ENCODE measurements at places on chromosomes 11 and 22.

- DNase-seq = no peak
Observed at GRCh38 chr11:120079750-120080610, 57.9 kb downstream of the TRIM29 start.

DNA sequence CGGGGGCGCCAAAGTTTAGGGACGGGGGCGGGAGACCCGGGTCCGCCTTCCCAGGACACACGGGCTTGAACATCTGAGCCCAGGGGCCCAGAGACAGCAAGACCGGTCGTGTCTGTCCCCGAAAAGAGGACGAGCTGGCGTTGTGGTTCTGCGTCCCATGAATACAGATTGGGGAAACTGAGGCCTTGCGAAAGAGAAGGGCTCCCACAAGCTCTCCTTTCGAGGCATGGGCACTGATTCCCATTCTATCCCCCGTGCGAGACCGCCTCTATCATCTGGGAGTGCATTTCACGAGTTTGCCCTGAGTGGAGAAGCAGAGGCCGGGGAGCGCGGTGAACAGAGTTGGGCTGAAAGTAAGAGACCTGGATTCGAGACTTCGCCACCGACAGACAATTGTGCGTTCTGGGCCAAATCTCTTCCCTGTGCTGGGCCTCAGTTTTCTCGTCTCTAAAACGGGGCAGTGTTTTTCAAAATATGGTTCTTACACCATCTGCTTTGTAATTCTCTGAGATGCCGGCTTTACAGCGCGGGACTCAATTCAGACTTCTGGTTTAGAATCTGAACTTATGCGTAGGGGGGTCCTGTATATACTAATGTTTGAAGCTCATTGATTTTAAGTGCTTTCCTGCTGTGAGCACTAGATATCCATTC, 471 bp downstream of the RNF185 start:
- no peak for DNase-seq

GRCh38 chr11:64648551-64648950, 57.5 kb downstream of the SLC22A12 start:
- DNase-seq = no peak

GRCh38 chr11:507727-508515, 879 bp upstream of the RNH1 start:
- DNase-seq = no peak

DNA sequence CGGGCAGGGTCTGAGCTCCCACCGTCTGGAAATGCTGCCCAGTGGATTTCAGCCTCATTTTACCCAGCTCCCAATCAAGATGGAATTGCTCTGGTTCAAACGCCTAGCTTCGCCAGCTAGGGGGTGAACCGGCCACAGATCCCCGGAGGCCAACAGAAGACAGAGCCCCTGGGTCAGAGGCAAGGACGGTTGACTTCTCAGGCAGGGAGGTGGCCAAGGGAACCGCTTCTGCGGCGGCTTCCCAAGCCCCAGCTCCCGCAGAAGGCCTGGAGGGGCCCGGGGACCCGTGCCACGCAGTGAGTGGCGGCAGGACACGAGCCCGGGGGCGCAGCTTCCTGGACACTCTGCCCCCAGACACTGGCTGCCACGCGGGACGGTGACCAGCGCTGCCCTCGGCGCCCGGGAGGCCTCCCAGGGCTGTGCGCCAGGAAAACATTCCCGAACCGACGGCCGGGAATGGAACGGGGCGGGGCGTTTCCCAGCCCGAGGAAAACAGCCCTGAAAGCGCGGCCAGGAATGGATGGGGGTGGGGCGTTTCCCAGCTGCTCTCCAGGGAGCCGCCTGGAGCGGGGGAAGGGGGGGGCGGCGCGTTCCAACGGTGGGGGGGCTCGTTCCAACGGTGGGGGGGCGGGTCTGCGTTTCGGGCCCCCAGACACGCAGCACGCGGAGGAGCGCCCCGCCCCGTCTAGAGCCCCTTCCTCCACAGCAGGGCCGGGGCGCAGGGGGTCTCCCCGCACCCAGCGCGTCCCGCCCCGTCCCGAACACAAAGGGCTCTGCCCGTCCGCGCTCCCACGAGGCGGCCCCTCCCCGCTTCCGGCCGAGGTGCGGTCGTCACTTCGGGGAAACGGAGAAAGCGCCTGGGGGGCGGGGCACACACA, 13.5 kb upstream of the B4GALNT4 start:
- peak; percentile 85 for DNase-seq

DNA sequence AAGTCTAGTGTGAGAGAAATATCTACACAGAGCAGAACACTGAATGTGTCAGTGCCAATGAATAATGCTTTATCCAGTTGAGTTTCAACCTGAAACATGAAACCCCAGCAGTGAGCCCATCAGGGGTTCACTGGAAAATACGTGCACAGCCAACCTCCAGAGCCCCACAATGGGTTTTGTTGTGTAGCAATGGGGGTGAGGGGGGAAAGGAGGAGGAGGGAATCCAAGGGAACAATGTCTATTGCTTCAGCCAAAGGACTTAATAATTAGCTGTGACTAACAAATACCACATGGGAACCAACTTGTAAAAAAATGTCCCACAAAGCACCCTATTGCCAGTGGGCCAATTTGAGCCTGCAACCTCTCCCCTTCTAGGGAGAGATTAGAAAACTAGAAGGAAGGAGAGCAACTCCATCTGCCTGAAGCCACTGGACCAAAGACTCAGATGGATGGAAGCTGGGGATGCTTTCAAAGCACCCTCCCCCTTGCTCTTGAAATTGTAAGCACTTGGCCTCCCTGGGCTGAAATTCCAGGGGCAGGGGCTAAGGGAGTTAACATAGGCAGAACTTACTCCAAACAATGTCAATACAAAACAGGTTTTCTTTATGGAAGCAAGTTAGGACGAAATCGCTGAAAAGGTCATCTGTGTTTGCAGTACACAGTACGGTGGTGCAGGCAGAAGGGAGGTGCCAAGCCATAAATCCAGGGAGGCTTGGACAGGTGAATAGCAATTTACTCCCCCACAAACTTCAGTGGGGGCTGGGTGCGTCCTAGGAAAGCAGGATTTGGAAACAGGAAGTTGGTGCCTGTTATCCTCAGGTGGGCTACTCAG, 99.8 kb downstream of the ARL14EP start:
- no peak for DNase-seq

GRCh38 chr11:80365076-80365725, 924.4 kb upstream of the TENM4 start:
- DNase-seq = no peak
